ENCODE measurements at places on chromosomes 7 and 10.

DNA sequence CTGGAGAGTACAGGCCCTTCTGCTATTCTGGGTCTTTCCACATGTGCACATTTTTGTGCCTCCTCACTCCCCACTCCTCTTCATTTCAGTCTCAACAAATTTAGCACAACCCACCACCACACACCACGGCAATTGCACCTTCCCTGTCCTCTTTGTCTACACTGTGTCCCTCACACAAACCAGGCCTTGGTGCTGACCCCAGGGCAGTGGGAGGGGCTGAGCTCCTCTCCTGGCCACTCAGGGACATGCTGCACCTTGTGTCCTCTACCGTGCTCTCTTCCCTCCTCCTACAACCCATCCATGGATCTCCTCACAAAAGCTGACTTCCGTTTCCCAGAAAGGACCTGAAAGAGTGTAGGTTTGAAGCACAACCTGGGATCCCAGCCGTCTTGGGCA is 90.9 kb upstream of the IKZF1 start:
- no peak for DNase-seq

- no peak for DNase-seq
Measured at GRCh38 chr7:128017460-128017859, 13.8 kb downstream of the LRRC4 start.

DNA sequence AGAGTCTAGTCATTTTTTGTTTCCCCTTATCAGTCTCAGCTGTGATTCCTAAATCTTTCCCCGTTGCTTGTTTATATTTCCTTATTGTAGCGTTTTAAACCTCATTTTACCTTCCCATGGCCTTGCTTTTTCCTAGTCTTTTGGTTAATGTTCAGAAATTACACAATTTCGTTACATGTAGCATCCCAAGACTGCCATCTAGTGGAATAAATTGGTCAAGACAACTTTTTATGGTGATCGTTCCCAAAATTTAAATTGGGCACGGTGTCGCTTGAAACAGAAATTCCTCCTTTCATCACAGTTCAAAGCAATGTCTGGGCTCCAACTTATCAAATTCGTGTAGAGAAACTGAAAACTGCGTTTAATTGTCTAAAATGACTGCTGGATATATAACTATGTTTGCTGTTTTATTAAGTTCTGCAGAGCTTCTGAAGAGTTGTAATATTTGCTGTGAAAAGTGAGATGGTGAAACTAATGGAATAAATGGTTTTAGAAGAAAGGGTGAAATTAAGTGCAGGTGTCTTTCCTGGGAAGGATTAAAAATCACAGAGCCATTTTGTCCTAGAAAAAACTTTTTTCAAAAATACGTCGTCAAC is 370.2 kb downstream of the PHF14 start:
- peak; percentile 73 for DNase-seq

- no peak for DNase-seq
Measured at GRCh38 chr7:96320442-96320841, 1.5 kb downstream of the SLC25A13 start.

Measured in NCI-H1105 treated with DMSO at 0.1 percent for 48 hours (cell line).